Amniotic epithelial cell (primary cell): ENCODE measurements at places on chromosomes 1 and 21.

DNA sequence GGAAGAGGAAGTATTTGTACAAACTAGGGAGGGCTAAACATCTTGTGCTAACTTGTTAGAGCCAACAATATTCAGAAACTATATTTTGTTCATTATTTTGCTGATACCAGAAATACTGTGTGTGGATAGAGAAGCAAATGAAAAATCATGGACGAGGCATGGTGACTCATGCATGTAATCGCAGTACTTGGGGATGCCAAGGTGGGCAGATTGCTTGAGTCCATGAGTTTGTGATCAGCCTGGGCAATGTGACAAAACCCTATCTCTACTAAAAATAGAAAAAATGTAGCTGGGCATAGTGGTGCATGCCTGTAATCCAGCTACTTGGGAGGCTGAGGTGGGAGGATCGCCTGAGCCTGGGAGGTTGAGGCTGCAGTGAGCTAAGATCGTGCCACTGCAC, 13.4 kb downstream of the LRRC41 start:
- DNase-seq, result no peak

- peak; percentile 84 for DNase-seq
Observed at GRCh38 chr21:41283211-41283818, 33.3 kb upstream of the FAM3B start.

GRCh38 chr1:101219924-101220870, 16.6 kb upstream of the S1PR1 start:
- no peak for DNase-seq

- peak; percentile 41 for DNase-seq
Observed at GRCh38 chr1:174021591-174022079, 522 bp downstream of the RC3H1 start.

DNA sequence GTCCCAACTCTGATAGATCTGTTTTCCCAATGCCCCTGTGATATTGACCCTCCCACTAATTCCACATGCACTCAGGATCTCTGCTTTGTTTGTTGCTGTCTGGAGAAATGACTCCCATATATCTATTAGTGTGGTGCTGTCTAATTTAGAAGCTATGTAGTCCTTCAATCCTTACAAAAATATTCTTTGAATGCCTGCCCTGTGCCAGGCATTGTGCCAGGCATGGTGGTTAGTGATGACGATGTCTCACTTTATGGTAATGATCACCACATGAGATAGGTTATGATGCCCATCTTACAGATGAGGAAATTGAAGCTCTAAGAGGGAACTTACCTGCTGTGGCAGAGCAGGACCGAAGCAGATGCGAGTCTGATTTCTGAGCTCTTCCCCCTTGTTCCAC, 12.9 kb downstream of the MYOG start:
- no peak for DNase-seq

- no peak for DNase-seq
Observed at GRCh38 chr21:27586326-27586725, 619.4 kb upstream of the ADAMTS5 start.

GRCh38 chr1:114379987-114380386, 131.0 kb downstream of the TRIM33 start:
- DNase-seq, result no peak

DNA sequence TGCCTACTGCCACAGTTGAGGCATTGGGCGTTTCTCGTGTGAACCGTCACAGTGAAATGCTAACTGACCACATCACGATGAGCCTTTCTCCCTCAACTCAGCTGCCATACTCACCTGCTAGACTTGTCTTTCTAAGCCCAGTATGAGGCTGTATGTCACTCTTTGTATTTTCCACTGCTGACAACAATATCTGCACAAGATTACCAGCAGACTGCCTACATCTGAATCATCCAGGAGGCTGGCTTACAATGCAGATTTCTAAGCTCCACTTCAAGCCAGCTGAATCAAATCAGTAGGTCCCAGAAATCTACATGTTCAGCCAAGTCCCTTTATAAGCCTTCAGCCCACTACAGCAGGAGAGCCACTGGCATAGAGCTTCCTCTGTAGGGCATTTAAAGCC, 355.0 kb upstream of the DUSP10 start:
- peak; percentile 32 for DNase-seq

DNA sequence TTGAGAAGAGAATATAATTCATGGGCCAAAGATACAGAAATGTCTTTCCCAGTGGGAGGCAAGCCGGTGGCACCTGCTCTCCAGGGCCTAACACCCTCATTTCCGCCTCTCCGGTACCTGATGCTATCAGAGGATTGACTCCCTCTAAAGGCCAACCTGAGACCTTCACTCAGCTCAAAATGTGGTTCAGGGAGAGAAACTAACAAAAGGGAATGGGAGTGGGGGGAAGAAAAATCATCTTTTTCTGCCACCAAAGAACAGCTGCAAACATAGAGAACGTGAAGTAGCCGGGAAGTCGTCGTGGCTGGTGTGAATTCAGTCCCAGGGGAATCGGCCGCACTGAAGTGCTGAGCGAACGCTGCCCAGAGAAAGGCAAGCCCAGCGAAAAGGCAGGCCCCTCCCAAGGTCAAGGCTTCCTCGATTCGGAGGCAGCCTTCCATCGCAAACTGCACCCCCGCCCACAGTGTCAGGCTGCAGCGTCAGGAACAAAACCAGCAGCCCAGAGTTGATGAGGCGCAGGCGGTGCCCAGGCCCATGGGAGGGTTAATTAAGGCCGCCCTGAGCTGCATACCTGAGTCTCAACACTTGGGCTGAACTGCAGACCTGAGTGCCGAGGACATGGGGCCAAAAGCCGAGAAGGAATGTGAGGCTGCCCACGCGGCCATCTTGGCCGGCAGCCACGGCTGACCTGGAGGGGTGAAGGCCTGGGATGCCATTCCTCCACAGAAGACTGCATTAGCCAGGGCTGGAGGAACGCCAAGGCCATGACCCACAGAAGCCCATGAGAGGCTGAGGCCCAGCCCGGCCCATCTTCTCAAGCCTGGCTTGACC, 160.2 kb downstream of the PSMG1 start:
- peak; percentile 69 for DNase-seq

- DNase-seq, result no peak
Observed at GRCh38 chr21:45285266-45285931, 2.3 kb downstream of the POFUT2 start.

- no peak for DNase-seq
Observed at GRCh38 chr1:186775036-186775435, 53.7 kb upstream of the PLA2G4A start.

- peak; percentile 46 for DNase-seq
Observed at GRCh38 chr1:23483321-23484252, at the start of gene ASAP3. Gene ASAP3 (minus strand): TSS chr1:23484179. CDS start chr1:23484133, 46 bp downstream.

DNA sequence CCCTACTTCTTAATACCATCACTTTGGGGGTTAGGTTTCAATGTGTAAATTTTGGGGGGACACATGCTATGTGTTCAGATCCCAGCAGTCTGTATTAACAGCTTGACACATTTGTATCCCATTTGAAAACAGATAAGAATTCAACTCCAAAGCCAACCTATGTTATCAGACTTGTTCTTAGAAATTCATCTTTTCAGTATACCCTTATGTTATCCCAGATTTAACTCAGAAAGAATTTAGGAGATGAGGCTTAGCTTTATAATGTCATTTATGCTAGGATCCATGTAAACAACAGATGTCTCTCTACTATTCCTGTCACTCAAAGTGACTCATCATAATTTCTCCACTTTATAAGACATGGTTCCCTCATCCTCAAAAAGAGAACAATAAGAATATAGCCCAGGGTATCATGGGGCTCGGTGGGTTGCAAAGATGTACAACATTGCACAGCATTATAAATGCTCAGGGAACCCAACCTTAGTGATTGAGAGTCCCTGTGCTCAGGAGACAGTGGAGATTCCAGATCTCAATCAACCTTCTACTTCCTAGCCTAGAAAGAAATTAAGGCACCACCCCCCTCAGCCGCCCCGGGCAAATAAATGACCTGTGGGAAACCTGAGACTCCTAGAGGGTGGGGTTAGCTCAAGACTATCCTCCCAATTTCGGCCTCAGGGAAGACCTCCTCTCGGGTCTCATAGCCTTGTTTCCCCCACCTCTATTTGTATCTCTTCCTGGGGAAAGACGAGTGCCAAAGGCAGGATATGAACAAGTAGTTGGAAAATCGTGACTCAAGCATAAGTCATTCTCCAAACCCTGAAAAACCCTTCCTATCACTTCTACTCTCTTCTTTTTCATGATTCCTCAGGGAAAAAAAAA, 265.1 kb upstream of the CAMK1G start:
- no peak for DNase-seq

- DNase-seq, result no peak
Observed at GRCh38 chr1:64759968-64760367, 15.1 kb downstream of the RAVER2 start.

DNA sequence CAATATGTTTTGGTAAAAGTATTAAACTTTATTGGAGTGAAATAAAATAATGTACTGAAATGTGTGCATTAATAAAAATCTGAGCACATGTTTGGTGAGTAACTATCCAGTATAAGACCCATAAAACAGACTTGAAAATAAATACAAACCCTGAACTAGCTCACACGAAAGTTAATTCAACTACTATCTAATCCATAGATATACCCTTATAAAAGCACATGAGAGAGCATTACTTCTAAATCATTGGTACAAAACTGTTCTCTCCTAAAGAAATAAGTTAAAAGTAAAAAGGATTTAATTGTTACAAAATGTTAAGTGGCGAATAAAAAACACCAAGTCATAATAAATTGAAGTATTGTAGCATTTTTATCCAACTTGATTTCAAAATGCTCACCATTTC, 295.6 kb downstream of the PTPRC start:
- DNase-seq, result no peak

DNA sequence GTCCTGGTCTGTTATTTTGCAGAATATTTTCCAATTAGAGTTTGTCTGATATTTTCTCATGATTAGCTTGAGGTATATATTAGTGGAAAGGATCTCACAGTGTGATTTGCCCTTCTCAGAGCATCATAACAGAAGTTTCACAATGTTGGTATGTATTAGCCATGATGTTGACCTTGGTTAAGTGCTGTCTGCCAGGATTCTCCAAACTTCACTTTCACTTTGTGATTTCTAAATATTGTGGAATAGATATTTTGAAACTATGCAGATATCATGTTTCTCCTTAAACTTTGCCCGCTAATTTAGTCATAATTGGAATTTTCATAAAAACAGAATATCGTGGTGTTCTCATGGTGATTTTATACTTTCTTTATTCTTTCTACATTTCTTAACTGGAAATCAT, 98.0 kb upstream of the DEPDC1 start:
- DNase-seq, result peak; percentile 1

DNA sequence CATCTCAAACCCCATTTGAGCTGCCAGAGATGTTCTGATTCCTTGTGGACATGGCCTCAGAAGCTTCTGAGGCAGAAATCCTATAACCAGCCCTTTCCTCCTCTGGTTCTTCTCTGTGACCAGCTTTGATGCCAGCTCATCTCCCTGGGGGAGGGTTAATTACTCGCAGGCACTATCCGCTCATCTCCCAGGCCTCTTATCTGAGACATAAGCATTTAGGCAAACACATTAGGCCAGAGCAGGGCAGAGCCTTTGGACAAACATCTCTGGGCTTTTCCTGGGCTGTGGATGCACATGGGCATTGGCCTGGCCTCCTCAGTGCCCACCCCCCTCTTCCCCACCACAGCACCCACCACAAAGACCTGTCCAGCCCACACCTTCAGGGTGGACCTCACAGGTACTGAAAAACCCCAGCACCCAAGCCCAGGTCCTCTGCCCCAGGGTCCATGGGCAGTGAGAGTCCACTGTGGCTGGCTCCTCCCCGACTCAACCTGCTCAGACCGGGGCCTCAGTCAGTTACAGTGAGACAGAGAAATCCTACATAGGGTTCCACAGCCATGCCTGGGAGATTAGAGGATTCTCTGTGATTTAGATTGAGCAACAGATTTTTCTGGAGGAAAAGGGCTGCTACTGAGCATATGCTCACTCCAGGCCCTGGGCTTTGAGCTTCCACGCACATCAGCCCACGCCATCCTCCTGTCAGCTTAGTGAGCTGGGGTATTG, 26.9 kb downstream of the IGSF21 start:
- no peak for DNase-seq

DNA sequence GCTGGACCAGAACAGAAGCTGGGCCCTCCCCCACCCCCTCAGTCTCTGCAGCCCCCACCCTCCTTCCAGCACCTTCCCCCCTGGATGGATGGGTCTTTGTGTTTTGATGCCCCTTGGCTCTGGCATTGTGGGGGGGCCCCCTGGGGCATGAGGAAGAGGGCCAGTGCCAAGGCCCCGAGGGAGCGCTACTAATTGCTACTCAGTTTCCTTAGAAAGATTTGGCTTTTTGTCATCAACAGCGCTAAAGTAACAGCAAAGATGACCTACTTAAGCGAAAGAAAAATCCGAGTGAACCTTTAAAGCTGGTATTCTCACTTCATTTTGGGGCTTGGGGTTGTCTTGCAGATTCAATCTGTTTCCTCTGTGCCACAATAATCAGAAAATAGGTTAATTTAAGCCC, 63.5 kb downstream of the SKI start:
- DNase-seq, result no peak

DNA sequence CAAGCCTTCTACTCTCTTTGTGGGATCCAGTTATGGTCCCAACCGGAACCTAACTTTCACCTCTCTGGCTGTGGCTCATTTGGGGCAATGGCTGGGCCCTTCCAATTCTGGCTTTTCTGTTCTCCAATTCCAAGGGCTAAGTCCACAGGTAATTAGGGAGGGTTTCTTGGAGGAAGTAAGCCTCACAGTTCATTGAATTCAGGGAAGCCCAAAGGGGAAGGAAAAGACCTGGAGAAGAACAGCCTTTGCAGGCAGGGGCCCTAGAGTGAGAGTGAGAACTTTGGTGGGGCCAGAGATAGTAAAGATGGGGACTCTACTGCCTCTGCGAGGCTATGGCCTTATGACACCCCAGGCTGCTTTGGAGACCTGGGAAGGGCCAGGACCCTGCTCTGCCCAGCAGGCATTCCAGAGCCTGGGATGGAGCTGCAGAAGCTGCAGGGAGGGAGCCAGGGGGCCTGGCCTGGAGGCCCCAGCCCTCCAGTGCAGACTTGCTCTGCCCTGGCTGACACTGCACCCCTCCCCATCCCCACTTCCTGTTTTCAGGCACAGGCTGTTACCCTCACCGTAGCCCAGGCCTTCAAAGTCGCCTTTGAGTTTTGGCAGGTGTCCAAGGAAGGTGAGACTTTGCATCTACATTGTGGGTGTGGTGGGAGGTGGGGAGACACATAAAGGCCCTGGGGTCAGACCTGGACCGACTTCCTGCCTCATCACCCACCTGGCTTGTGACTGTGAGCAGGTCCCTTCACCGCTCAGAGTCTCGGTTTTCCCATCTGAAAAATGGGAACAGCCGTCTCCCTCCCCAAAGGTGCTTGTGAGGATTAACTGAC, 18.9 kb downstream of the LDLRAP1 start:
- DNase-seq, result no peak

GRCh38 chr1:50977575-50978143, 7.6 kb downstream of the CDKN2C start:
- DNase-seq, result peak; percentile 41

GRCh38 chr1:72693376-72693775, 411.0 kb upstream of the NEGR1 start:
- no peak for DNase-seq

- DNase-seq, result no peak
Observed at GRCh38 chr1:191870490-191870889, 287.8 kb upstream of the RGS18 start.

GRCh38 chr1:62177621-62178020, 17.0 kb upstream of the L1TD1 start:
- DNase-seq, result no peak

GRCh38 chr1:96214982-96215381, 506.6 kb upstream of the PTBP2 start:
- no peak for DNase-seq
